Nephron progenitor cell (in vitro differentiated cells): ENCODE measurements at places on chromosomes 3 and 15.

- DNase-seq: no peak
These were observed 148.6 kb upstream of the STRIT1 start for GRCh38 chr3:155442072-155442471.

DNA sequence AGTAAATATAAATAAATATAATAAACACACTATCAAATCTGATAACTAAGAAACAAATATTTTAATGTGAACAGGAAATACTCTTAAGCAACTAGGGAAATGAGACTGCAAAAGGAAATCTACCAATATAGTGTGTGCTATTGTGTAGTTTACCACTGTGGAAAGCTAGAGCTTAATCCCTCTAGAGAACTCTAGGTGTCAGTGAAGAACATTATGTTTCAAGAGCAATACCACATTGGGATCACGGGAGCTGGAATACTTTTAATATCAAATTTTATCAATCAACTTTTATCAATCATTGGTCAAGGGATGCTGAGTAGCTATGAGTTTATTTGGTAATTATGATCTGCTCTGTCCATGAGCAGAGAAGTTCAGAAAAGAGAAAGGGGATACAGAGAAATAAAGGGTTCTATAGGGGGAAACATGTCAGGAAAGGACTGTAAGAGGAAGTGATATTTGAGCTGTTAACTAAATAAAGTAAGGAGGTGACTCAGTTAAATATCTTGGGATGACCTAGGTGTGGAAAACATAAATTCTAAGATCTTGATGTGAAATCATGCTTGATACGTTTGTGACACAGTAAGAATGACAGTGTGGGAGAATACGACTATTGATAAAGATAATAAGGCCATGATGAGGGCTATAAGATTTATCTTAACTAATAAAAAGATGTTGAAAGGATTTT is 762.2 kb upstream of the ALCAM start:
- DNase-seq: no peak

DNA sequence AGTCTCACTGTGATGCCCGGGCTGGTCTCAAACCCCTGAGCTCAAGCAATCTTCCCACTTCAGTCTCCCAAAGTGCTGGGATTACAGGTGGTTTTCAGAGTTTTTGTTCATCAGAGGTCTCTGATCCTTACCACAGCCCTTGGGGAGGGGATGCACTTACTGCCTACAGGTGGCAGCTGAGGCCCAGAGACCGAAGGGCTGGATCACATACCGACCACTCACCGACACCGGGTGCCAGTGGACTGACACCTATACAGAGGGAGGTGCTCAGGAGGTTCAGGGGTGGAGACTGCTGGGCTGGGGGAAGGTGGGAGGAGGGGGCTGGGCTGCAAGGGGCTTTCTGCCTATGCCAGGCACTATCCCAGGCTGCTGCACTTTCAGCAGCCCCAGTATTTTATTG is 19.5 kb downstream of the DUSP7 start:
- no peak for DNase-seq

- no peak for DNase-seq
These were observed 409.0 kb downstream of the VPS13C start for GRCh38 chr15:61651267-61651666.

DNA sequence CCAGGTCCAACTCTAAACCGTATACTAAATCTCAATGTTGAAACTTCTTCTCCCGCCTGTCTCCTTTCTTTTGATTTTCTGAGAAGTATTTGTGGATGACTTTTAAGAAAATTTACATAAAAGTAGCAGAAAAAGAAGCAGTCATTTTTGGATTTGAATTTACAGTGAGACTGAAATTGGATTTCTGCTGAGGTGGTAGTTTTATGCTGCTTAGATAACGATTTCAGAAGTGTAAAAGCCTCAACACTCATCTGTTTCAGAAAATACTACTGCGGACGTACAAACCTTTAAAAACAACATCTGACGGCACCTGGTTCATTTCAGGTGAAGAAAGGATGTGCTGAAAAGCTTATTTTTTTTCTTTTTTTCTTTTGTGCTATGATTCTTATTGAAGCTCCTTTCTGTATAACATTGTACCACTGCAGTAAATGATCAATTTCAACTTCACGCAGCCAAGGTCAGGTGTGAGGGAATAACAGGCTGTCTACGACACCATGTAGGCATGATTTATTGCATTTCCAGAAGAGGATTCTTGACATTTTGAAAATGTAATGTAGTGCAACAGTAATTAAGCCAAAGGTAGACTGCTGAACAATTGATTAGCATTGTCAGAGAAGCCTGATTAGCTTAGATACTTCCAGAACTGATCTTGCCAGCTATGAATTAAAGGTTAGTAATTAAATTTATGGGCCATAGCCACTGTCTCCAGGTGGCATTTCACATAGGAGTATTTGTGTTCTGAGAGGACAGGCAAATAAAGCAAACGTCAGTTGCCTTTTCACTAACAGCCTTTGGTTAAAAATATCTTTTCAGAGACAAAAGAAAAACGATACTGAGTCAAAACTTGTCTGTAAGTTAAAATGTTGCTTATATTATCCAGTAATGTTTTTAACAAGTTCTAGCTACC is 134.6 kb upstream of the KBTBD8 start:
- no peak for DNase-seq

DNA sequence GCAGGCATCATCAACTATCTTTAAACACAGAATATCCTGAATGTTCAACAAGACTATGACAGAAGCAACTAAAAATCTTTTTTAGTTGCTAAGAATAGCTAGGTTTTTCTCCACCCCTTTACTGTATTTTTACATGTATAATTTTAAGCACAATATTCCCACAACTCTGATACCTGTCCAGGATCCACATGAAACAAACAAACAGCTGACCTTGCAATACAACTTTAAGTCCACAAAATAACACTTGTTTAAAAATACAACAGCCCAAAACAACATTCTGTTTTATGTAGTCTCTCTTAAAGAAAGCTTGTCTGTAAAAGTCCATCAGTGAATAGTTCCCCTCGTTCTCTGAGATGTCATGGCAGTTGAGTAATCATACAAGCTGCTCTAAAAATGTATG is 41.1 kb downstream of the IFT57 start:
- DNase-seq: no peak

GRCh38 chr3:150464684-150465083 is 56.6 kb downstream of the TSC22D2 start:
- no peak for DNase-seq

DNA sequence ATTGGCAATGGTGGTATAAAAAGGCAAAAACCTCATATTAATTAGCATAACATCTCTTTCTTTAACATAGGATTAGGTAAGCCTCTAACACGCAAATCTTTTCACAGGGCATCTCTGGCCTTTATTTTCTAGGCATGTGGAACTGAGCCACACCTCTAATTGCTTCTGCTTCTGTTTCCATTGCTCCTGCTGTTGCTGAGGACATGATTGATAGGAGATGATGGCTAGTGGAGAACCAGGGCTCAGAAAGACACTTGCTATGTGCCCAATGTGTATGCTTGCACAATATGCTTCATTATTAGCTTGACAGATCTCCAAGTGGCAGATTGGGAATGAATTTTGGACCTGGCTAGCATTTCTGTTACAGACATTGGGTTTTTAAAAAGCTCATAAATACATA is 114.5 kb downstream of the EPHA3 start:
- DNase-seq: no peak

DNA sequence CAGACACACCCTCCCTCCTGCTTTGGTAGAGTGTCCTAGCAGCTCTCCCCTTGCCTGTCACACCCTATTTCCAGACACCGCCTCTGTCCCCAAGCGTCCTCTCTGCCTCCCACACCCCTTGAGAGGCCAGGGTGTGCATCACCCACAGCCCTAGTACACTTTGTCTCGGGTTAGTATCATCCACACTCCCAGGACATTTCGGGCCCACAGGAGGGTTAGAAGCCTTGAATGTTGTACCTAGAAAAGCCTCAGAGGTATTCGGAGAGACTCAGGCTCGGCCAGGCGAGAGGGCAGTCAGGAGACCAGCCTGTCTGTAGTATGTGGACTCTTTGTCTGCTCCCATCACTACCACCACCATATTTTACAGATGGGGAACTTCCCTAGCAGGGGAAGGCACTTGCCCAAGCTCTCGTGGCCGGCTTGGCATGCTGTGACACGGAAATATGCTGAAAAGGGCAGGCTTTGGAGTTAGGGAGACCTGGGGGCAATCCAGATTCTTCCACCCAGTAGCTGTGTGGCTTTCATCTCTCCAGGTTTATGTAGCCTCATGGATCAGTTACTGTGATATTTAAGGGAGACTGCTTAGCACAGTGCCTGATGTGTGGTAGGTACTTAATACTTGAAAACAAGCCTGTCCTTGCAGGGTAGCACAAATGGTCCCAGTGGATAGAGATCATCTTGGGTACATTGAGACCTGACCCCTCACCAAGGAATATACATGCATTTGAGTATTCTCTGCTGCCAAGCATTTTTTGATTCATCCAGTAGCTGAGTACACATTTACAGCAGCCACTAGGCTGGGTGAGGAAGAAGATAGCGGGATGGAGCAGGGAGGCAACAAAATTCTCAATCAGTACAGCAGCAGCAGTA is 1.4 kb downstream of the TMEM43 start:
- no peak for DNase-seq

DNA sequence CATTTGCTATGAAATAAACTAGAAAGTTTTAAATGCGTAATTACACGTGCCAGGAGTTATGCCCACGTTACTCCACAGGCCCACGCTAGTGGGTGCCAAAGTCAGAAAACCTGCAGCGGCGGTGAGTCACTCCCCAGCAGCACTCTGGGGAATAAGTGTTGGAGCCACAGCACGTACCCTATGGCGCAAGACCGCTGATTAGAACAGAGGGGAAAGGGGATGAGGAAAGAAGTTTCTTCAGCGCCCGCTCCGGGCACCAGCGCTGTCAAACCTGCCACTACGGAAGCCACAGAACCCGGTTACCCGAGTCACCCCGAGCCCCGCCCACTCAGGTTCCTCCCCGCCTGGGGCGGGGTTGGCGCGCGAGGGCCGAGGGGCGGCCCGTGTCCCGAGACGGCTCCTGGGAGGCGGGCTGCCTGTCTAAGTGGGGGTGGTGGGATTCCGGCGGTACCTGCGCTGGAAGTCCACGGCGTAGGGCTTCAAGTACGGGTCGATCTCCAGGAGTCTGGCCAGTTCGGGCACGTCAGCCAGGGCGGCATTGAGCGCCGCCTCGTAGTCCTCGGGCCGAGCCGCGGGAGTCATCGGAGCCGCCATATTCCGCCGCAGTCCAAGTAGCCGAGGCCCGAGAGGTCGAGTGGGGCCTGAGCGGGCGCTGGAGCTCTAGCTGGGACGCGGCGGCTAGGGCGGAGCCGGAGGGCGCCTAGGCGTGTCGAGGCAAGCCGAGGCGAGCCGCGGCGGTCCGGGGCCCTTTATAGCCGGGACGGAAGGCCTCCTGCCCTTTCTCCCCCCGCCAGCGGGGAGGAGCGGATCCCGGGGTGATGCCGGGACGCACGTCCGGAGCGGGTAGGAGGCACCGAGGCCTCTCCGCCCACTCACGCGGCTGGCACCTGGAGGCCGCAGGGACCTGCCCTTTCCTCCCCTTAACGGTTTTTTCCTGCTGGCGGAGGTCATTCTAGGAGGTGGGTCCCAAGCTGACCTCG is at the start of gene GBE1:
GBE1 (minus strand) TSS at position 722 of the 980 bp plus-strand sequence; CDS start at position 594, 128 bp downstream.
- DNase-seq: peak; percentile 90

DNA sequence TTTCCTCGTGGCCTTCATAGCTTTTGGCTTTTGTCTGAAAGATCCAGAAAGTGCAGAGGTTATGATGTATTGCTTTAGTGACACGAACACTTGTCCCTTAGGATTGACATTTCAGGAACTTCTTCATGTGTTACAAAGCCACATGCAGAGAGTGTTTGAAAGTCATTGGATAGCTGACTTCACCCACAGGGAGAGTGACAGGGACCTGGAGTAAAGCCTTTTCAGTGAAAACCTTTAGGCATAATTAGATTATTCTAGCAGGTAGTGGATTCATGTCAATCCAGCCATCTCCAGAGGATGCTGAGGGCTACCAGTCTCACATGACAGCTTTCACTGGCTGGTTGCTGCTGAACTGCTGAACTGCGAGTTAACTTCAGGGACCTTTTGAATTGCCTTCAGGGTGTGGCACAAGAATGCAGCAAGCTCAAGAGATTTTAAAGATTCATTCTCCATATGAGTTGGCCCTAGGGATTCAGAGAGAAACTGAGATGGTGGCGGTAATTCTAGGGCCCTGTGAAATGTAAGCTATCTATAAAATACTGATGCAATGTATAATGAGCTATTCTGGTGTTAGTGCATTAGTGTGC is 267.0 kb upstream of the GOLIM4 start:
- DNase-seq: no peak

DNA sequence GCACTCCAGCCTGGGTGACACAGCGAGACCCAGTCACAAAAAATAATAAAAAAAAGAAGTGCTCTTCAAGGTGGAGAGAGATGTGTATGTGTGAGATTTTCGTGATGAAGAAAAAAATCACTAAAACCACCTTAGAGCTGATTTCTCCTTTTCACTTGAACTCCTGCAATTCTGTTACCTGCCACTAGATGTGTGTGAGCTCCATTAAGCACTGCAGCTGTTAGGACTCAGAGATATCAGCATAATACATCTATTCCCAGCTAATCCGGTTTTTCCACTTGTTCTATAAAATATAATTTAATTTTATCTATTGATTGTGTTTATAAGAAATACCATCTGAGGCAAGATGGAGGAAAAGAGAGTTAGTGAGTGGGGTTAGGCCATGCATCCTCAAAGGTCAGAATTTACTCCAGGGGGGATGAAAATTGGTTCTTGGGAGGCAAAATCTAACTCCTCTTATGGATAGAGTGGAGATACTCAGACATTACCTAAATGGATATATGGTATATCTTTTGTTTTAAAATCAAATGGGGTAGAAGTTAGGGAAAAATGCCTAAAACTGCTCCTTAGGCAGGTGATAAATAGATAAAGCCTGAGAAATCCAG is 152.7 kb downstream of the IL20RB start:
- no peak for DNase-seq

- DNase-seq: no peak
These were observed 41.7 kb upstream of the IGF2BP2 start for GRCh38 chr3:185866555-185866954.

GRCh38 chr15:67091980-67092677 is 26.7 kb downstream of the SMAD3 start:
- no peak for DNase-seq

DNA sequence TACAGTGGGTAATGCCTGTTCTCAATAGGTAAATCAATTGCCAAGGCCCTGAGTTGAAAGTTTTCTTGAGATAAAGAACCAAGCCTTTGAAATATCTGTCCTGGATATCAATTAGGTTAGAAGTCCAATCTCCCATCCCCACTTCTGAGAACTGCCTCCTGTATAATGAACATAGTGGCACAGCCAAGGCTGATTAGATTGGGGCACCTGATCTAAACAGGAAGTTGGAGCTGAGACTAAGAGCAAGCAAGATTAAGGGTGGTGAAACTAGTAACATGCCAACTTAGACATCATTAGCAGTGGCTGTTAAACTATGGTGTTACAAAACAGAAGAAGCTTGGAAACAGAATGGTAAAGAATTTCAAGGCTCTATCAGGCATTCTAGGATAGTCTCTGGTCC is 137.7 kb upstream of the TMEM108 start:
- DNase-seq: no peak
